ENCODE measurements at places on chromosomes 1 and 21.
A peak's percentile ranks its signal among the peaks of the same experiment; 100 is the strongest.

- no peak for DNase-seq
Measured at GRCh38 chr1:36851595-36851994, 182.7 kb downstream of the GRIK3 start.

GRCh38 chr1:114206392-114206791, 52.7 kb upstream of the SYT6 start:
- no peak for DNase-seq

GRCh38 chr1:108645564-108646184, 15.2 kb downstream of the HENMT1 start:
- DNase-seq: no peak

- no peak for DNase-seq
Measured at GRCh38 chr21:44749759-44750674, 38.6 kb upstream of the TSPEAR start.

DNA sequence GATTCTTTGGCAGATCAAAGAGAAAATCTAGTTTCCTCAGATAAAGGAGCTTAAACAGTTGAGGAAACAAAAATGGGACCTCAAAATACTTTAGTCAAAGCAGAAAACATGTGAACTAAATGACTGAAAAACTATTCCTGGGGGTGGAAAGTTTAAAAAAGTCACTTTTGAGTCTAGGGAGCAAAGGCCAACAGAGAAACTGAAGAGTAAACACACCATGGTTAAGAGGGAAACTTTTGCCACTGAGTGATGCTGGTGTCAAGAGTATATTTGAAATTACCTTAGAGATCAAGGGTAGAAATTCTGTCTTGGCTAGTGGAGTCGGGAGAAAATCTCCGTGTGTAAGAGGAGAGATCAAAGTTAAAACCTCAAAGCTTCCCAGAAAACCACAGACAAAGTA, 501.2 kb upstream of the ADGRL4 start:
- no peak for DNase-seq

DNA sequence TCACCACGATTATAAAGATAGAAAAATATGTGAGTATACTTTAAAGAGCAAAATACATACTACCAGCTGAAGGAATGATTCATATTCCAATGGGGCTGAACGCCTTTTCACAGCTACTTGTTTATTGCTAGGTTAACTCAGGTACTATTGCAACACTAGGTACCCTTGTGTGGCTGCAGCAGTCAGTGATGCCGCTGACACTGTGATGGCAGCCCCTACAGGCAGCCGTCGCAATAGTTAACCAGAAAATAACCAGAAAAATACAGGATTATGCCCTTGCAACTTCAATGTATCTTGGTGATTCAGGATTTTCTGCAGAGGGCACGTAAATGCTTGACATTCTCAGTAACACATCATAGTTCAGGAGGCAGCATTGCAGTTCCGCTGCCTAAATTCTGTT, 1.6 kb upstream of the MARK1 start:
- DNase-seq: no peak

DNA sequence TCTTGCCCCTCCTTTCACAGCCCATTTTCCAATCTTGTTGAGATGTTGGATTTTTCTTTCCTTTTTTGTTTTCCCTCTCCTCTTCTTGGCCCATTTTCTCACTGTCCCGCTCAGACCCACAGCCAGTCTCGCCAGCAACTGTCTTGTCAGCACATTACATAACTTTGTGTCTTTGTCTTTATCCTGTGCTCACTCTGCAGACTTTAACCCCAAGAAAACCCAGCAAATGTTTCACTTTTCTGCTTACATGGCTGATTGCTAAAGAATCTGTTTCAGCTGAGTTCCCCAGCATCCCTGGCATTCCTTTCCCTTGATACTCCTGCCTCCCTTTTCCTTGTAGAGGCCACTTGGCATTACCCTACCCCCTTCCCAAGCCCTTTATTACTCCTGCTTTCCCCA, 74.6 kb downstream of the ZNF648 start:
- DNase-seq: no peak

- DNase-seq: no peak
Measured at GRCh38 chr1:168751195-168751650, 22.2 kb upstream of the DPT start.

DNA sequence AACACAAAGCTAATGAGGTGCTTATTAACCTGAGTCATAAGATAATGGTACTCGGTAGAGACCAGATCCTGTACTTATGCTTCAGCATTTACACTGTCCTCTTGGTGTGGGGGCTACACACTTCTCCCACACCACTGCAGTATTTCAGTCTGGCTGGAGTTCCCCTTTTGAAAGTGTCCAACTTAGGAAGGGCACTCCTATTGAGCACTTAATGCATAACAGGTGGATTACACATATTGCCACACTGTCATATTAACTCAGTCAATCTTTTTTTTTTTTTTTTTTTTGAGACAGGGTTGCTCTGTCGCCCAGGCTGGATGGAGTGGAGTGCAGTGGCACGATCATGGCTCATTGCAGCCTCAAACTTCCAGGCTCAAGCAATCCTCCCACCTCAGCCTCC, 1.5 kb downstream of the GPATCH4 start:
- DNase-seq: no peak

GRCh38 chr1:45824607-45825006, 21.2 kb downstream of the MAST2 start:
- DNase-seq: no peak

DNA sequence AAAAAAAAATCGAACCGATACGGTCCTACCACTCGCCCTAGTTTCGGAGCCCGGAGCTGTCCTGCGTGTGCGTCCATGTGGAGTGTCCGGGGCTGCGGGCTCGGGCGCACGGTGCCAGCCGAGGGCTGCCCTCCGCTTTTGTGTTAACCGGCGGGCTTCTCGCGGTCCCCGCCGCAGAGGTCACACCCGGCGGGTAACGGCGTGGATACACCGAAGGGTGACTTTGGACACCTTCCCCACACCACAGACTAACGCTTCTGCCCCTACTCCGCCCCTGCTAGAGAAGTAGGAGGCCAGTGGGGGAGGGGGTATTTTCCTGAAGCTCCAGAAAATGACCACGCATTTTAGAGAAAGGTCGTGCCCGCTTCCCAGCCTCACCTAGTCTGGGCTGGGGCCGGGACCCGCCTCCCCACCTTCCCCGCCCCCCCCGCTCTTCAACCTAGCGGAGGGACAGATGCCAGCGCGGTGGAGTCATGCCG, 609 bp upstream of the ATF3 start:
- no peak for DNase-seq

DNA sequence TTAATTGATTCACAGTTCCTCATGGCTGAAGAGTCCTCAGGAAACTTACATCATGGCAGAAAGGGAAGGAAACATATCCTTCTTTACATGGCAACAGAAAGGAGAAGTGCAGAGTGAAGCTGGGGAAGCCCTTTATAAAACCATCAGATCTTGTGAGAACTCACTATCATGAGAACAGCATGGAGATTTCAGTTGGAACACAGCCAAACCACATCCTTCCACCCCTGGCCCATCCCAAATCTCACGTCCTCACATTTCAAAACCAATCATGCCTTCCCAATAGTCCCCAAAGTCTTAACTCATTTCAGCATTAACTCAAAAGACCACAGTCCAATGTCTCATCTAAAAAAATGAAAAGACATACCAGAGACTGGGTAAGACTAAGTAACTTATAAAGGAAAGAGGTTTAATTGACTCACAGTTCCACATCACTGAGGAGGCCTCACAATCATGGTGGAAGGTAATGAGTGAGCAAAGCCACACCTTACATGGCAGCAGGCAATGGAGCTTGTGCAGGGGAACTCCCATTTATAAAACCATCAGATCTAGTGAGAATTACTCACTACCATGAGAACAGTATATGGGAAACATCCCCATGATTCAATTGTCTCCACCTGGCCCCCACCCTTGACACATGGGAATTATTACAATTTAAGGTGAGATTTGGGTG, 105.2 kb downstream of the MRPL39 start:
- DNase-seq: peak; percentile 72
